ENCODE measurements at places on chromosomes 3 and 15.

DNA sequence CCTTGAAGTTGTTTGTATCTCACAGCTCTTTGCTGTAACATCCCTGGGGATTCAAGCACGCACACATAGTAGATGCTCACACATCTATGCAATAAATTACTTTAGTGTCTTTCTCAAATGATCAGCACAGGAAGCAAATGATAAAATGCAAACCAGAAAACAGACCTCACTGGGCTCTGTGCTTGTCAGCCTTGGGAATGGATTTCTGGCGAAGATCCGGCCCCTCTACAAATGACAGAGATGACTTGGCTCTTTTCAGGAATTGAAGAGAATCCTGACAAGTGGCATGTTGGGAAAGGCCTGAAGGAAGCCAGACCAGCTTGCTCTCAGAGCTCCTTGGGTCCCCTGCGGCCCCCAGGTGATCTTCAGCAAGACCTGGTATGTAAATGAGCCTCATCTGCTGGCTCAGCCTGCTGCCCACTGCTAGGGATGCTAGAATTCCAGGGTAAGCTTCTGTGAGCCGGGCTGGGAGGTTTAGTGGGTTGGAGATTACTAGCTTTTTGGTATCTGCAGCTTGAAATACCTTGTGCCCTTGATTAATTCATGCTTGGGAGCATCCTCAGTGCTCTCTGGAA is 54.1 kb downstream of the LPP start:
- DNase-seq, result no peak

DNA sequence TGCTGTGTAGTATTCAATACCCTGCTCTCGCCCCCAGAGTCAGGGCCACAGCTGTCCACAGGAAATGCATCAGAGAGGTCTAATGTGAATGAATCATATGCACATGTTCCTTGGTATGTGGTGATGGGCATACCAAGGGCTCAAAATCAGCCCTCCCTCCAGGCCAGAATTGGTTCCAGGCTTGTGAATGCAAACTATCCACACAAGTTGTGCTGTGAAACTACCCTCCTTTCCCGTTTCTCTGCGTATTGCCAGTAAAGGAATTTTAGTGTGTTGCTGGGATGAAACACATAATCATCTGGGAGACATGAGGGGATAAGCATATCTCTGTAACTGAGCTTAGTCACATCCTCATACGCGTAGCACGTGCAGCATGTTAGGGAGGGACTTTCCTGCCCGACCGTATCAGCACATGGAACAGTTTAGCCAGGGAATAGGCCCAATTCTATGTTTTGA is 9.2 kb upstream of the MME start:
- DNase-seq, result peak; percentile 98

DNA sequence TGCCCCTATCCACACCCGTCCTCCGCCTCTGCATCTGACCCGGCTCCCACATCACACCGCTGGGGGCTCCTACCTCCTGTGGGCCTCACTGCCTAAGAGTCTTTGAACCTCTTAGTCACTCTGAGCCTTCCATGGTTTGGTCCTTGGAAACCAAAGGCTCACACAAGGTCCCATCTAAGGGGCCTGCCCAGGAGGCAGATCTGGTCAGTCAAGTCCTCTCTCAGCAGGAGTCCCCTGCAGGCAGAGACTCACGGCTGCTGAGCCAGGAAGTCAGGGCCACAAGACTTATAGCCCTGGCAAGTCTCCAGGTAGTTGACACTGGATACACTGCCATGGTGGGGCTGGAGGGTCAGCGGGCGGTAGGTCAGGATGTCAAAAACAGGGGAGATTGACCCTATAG is 31.2 kb upstream of the ALDH1L1 start:
- DNase-seq, result no peak

- DNase-seq, result no peak
These were observed 55.7 kb upstream of the LMOD3 start for GRCh38 chr3:69178082-69178481.

DNA sequence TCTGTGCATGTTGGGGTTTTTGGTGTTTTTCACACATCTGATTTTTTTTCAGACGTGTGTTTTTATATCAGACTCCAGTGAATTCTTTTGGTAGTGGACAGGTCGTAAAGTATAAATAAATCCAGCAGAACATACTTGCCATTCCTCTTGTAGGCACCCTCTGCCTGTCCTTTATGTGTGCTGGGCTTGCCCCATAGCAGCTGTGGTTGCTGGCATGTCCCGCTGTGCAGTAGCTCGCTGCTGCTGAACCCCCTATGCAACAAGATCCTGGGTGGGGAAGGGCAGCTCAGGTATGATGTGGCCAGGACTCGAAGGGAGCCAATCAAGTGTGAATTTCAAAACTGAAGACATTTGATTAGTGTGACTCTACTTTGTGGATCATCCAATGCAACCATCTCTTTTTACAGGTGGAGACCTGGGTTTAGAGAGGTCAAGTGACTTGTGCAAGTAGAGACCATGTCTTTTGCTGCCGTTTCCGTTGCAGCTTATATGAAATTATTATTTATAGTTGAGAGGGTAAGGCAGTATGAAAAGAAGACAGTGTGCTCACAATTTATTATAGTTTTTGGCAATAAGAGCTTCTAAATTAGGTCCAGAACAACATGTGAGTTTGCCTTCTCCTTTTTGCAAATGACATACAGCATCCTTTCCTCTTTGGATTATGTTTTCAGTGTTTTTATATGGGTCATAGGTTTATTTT is 350.8 kb upstream of the C2CD4B start:
- DNase-seq, result no peak

DNA sequence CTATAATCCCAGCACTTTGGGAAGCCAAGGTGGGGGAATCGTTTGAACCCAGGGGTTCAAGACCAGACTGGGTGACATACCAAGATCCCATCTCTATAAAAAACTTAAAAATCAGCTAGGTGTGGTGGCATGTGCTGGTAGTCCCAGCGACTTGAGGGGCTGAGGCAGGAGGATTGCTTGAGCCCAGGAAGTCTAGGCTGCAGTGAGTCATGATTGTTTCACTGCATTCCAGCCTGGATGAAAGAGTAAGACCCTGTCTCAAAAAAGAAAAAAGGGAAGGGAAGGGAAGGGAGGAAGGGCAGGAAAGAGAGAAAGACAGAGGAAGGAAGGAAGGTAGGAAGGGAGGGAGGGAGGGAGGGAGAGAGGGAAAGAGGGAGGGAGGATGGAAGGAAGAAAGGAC is 133.7 kb upstream of the LRRN1 start:
- no peak for DNase-seq

DNA sequence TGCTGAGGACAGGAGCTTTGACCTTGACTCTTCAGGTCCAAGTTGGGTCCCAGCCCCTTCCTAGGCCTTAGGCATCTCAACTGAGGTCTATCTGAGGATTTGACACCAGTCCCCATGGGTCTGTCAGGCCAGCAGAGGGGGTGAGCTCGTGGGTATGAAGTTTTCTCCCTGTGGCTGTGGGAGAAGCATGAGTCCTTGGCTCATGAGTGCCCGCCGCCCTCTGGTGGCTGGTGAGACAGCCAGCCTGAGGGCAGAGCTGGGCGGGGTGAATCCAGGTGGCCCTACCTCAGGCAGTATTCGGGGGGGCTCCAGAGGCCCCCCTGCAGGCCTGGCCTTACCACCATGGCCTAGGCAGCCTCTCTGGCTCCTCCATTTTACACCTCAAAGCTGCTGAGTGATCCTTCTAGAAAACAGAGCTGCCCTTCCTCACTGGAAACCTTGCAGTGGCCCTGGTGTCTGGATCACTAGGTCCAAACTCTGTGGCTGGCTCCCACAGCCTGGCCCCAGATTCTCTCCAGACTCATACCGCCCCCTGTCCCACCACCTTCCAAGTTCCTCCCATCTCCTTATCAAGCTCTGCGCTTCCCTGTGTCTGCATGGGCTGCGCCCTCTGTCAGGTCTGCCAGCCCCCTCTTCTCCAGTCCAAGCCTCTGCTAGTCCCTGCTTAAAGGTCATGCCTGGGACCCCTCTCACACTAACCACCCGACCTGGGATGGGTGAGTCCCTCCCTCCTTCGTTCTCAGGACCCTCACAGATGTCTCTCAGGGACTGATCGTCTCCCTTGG is 16.1 kb downstream of the SH2D7 start:
- DNase-seq, result peak; percentile 40

GRCh38 chr3:193909387-193909786 is 226.6 kb upstream of the HES1 start:
- DNase-seq, result no peak

GRCh38 chr3:181250714-181251113 is 261.2 kb upstream of the DNAJC19 start:
- DNase-seq, result no peak

DNA sequence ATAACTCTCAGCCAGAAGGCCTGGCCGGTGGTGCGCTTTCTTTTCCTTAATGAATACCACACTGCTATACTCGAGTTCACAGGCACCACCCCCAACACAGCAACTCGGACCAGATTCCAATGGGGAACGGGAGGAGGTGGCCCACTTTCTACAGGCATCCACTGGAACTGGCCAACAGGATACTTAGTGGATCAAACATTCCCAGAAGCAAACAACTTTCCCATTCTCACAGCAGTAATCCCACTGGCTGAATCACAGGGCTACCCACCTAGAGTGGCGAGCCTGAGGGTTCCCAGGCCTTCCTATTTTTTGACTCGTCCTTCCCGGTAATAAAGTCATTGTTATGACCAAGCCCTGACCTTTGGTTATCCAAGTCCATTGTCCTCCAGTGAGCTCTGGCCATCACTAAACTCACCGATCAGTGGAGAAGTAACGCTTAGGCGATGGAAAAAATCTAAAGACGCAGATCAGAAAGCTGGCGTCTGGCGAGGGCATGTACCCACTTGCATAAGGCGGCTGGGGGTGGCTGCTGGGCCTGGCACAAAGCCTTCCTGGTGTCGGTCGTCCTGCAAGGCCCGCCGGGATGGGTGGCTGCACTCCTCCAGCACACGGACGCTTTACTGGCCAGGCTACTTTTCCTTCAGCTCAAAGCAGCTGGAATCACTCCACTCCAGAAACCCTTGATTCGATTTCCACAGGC is 1.2 kb downstream of the EOGT start:
- DNase-seq, result no peak

DNA sequence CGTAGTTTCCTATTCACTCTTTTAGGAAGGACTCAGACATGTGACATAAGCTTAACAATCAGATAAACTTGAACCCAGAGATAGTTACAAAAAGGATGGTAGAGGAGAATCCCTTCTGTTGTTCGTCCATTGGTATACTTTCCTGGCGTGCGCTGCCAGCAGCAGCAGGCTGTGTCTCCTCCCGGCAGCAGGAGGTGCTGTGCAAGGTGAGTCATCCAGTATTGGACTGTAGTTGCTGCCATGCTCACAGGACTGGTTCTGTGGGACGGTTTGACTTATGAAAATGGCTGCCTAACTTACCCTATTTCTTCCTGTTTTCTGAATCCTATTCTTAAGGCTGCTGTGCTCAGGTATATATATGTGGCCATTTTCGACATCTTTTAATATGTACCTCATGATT is 253.4 kb upstream of the LRRC3B start:
- DNase-seq, result no peak

All from non-pigmented ciliary epithelial cell (primary cell).